ENCODE measurements at places on chromosomes 5 and 9.

- DNase-seq, result no peak
Observed at GRCh38 chr5:180159756-180160155, 49.3 kb downstream of the RASGEF1C start.

DNA sequence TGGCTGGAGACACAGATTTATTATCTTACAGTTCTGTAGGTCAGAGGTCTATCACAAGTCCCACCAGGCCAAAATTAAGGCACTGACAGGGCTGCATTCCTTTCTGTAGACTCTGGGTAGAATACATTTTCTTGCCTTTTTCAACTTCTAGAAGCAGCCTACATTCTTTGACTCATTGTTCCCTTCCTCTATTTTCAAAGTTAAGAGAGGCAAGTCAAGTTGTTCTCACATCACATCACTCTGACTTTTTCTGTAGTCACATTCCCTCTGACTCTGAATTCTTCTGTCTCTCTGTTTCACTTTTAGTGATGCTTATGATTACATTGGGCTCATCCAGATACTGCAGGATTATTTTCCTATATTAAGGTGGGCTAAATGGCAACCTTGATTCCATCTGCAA is 119.0 kb downstream of the MELK start:
- DNase-seq, result no peak

DNA sequence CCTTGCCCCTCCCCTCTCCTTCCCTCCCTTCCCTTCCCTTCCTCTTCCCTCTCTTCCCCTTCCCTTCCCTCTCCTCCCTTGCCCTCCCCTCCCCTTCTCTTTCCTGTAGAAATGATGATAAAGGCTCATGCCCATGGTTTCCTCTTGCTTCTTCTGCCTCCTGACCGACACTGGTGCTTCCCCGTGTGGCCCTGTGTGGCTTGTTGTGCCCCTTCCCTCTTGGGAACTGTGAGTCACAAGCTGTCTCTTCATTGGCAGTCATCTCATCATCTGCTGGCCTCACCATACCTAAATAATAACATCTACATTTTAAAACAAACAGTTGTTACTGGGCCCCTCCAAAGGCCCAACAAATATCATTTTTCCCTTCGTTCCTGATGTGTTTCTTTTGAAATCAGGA is 11.7 kb upstream of the CARNMT1 start:
- no peak for DNase-seq

- no peak for DNase-seq
Observed at GRCh38 chr5:126975796-126976195, 54.6 kb downstream of the MARCHF3 start.

- no peak for DNase-seq
Observed at GRCh38 chr9:123421186-123421585, 65.2 kb downstream of the CRB2 start.

DNA sequence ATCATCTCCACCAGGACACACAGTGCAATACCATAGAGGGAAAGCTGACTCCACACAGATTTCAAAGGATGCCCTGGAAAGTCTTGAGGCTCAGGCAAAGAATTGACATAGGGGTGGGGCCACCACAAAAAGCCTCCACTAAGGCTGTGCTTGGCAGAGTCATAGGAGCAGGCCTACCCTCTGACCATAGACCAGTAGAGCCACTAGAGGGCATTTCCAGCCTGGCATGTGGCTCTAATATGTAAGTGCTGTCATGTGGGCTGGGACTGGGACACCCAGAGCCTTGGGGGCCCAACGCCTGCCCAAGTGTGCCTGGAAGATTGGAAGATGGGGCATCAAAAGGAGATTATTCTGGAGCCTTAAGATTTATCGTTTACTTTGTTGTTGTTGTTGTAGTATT is 726.0 kb downstream of the DNAH5 start:
- no peak for DNase-seq

DNA sequence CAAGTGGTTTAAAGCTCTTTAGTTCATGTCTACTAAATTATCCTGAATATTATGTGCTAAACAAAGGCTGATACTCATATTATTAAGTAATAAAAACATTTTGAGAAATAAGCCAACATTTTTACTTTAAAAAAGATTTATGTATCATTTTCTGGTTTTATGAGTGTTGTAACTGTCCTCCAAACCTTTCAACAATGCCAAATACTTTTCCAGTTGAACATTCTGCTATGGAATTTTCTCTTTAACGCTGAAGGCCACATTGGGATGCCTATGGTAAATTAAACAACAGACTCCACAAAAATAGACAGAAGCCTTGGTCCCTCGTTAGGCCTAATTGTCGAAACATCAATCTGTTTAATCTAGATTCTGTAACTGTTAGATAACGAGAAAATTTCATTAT is 131.3 kb downstream of the GLIS3 start:
- DNase-seq, result no peak

- no peak for DNase-seq
Observed at GRCh38 chr5:172403817-172404216, 50.5 kb downstream of the SH3PXD2B start.

- DNase-seq, result no peak
Observed at GRCh38 chr5:156922207-156922792, 40.7 kb downstream of the TIMD4 start.

DNA sequence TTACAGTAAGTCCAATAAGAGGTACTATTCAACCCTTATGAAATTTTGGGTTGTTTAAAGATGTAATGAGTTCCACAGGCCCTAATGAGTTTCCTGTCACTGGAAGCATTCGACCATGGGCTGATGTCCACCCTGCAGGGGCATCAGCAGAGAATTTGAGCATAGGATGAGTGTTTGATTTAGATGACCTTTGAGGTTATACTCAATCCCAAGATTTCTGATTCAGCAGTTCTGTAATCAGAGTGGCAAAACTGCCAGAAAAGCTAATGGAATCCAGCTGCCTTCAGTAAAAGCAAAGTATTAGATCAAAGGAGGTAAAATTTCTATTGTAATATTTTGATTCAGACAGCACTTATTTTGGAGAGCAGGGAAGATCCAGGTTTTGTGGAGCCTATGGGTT is 68.3 kb downstream of the COX7C start:
- DNase-seq, result no peak

- DNase-seq, result no peak
Observed at GRCh38 chr5:60178101-60178500, 284.6 kb upstream of the PDE4D start.

DNA sequence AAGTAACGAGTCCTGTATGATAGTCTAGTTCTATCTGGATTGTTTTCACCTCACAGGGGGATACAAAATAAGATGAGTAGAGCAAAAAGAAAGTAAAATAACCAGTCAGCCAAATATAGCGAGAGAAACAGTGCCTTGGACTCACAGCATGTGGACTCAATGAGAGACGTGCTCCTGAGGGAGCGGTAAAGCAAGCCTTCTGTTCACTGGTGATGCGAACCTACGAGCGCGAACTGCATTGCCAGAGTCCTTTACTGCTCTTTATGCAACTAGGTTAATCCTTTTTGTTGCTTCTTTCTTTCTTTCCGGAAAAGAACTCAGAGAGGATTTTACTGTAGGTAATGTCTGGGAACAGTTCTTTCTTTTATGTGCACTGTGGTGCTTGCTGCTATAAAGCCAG is 132.7 kb downstream of the ANXA1 start:
- DNase-seq, result no peak

DNA sequence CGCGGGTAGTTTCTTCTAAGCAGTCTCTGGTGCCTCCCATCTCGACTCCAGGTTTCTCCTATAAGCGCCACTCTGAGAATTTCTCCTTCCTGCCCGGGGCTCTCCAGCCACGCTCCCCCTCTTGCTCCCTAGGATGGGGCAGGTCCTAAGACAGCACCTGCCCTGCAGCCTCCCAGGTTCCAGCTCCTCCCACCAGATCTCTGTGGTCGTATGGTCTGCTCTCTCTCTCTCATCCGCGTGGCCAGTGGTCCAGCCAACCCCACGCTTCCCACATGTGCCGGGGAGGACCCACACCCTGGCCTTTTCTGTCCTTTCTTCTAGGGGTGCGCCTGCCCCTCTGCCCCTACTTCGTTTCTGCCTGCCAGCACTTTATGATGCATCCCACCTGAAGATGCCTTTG is 40.5 kb downstream of the MVB12B start:
- no peak for DNase-seq

GRCh38 chr5:38808666-38809343 is 37.0 kb upstream of the OSMR start:
- no peak for DNase-seq

DNA sequence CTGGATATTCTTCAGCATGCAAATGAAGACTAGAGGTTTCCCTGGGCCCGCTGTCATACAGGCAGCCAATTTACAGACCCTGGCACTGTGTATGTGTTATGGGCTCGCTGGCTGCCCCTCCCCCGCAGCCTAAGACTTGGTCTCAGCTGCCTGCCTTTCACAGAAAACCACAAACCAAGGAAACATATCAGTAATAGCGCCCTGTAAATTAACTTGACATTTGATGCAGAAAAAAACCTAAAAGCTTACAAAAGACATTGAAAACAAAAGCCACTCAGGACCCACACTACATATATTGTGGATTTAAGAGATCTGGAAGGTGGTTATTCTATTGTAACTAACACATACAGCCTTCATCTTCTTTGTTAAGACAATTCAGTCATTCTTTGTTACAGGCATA is 287.0 kb upstream of the TMEM161B start:
- DNase-seq, result no peak

DNA sequence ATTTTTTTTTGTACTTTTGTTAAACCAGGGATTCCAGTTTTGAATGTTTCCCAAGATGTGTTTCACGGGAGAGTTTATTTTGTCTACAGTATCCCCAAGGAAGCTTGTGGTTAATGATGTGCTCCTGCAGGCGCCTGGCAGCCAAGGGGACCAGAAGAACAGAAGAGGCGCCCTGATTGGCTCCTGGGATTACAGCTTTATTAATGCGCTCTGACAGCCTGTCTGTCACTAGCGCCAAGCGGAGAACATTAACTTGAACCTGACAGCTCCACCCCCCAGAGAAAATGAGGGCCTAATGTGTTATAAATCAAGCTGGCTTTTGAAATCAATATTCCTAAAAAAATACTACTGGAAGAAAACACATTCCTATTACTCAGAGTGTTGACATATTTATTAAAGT is 5.0 kb upstream of the FBXL7 start:
- no peak for DNase-seq

GRCh38 chr5:40165789-40166728 is 513.7 kb upstream of the PTGER4 start:
- no peak for DNase-seq

DNA sequence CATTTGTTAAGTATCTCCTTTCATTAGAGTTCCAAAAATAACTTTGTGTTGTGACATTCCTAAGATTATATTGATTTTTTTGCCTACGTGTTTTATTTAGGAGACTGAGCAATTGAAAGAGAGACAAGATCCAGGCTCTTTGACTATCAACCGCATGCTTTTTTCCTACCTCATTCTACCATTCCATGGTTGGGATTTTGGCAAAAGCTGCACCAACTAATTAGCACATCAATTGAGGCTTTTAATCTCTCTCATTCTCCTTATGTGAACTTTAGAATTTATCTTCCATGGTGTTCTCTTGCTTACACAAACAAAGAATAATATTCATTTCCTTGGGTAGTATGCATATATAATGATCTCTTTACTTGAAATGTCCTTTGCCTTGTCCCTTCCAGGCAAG is 338.7 kb upstream of the SMC2 start:
- no peak for DNase-seq

DNA sequence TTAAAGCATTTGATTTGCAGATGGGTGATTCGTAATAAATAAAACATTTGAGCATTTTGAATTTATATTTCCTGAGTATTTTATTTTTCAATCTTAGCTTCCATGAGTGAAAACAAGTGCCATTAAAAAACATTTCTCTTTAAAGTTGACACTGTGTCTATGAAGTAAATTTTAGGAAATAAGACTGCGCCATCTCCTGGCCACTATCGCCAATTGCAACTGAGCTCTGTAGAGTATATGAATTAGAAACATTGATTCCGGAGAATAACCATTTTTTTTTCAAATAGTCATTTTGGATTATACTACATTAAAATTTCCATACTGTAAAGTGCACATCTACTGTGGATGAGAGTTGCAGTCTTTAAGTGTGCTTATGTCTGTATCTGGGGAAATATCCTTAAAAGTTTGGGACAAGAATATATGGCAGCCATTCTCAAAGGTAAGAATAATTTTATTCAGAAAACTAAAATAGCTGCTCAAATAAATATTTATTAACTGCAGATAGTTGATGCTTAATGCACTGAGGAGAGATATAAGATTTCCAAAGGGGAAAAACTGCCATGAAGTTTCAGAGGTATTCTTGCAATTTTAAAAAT is 5.9 kb downstream of the DMRTA1 start:
- peak; percentile 8 for DNase-seq

- DNase-seq, result no peak
Observed at GRCh38 chr5:88653471-88653870, 229.5 kb downstream of the MEF2C start.

DNA sequence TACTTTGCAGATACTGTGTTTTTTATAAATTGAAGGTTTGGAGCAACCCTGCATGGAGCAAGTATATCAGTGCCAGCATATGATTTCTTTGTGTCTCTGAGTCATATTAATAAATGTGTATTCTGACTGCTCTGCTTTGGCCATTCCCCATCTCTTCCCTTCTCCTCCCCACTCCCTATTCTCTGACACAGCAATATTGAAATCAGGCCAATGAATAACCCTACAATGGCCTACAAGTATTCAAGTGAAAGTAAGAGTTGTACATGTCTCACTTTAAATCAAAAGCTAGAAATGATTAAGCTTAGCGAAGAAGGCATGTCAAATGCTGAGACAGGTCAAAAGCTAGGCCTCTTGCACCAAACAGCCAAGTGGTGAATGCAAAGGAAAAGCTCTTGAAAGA is 82.2 kb upstream of the TLX3 start:
- no peak for DNase-seq

- no peak for DNase-seq
Observed at GRCh38 chr5:159439002-159439401, 108.7 kb upstream of the IL12B start.

DNA sequence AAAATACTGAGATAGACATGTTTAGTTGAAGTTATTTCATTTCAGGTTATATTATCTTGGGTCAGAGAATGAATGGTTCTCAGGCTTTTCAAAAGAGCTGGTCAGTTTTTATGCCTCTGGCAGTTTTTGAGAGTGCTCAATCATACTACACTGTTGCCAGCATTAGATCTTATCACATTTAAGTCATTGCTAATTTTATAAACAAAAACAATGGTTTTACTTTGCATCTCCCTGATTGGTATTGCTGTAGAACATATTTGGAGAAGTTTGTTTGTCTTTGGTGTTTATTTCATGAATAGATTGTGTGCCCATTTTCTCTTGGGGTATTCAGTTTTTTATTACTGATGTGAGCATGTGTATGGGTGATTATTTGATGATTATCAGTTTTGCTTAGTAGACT is 1.5 kb downstream of the CATSPER3 start:
- no peak for DNase-seq

GRCh38 chr9:14923701-14924100 is 13.5 kb upstream of the FREM1 start:
- DNase-seq, result no peak

Data from NCI-H1105 (cell line).